AG08396 (cell line): ENCODE measurements at places on chromosomes 16 and 17.

- no peak for DNase-seq
These were observed 8.5 kb downstream of the OSBPL7 start for GRCh38 chr17:47813077-47813476.

- DNase-seq, result no peak
These were observed 36.0 kb downstream of the USP32 start for GRCh38 chr17:60355663-60356594.

GRCh38 chr16:74608944-74609343 is 2.0 kb upstream of the GLG1 start:
- no peak for DNase-seq

- DNase-seq, result no peak
These were observed 44.6 kb downstream of the MARVELD3 start for GRCh38 chr16:71670537-71670936.

- no peak for DNase-seq
These were observed 221.6 kb downstream of the FTO start for GRCh38 chr16:53925526-53925925.

GRCh38 chr17:78618264-78619066 is 41.3 kb upstream of the DNAH17 start:
- no peak for DNase-seq

DNA sequence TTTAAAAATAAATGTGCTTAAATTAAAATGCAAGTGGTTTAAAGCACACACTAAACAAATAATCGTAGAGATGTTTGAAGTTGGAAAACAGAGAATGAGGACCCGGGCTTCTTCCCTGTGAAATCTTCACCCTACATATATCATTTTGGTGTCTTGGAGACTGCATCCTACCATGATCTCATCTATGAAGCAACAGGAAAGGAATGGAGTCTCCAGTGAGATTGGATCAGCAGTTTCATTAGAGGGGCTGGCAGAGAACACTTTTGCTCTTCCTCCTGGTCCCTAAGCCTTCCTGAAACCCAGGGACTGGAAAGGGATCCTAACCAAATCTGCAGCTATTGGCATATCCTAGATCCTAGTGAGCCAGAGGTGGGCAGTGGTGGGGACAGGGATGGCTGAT is 85.0 kb downstream of the GRIN2A start:
- DNase-seq, result no peak

DNA sequence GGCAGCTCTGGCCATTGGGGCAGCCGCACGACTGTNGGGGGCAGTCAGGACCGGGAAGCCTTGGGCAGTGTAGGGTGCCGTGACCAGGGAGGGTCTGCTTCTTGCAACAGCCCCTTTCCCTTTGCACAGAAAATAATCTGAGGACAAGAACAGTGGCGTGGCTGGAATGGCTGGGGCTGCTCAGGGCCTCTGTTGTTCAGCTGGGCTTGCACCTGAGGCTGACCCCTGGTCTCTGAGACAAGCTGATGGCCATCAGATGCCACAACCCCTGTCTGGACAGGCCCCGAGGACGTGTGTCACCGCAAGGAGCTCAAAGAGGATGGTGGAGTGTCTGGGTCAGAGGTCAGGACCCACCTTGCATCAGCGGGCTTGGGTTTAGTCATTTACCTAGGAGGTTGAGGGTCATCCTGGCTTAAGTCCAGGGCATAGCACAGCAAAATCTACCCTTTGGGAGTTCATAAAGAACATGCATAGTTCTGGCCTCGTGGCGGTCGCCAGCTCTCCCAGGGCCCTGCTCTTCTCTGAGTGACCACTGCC is 46.9 kb downstream of the METRNL start:
- no peak for DNase-seq

- DNase-seq, result no peak
These were observed 77.0 kb downstream of the TANGO6 start for GRCh38 chr16:68920349-68920748.

DNA sequence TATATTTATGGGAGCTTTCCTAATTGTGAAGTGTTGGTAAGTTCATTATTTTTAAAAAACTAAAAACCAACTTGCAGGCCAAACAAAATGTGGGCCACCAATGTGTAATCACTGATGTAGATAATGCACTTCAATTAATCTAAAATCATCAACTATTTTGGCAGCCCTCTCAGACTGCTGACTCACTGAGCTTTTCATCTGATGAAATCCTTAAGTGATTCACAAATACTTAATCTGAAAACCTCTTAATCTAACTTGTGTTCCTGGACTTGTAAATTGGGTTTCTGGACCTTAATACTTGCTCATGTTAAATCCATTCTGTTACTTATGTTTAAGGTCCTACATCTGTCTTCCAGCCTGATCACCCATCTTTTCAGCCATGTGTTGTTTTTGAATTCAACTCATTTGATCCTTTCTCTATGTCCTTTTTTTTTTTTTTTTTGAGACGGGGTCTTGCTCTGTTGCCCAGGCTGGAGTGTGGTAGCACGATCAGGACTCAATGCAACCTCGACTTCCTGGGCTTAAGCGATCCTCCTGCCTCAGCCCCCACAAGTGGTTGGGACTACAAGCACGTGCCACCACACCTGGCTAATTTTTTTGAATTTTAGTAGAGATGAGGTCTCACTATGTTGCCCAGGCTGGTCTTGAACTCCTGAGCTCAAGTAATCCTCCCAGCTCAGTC is 39.0 kb downstream of the PRKCB start:
- no peak for DNase-seq

GRCh38 chr16:67237396-67238277 is 9.6 kb downstream of the FHOD1 start:
- no peak for DNase-seq
